ENCODE measurements at places on chromosomes 13 and 19.

GRCh38 chr19:38666663-38667511, 19.4 kb downstream of the ACTN4 start:
- peak; percentile 72 for DNase-seq

GRCh38 chr13:83881917-83882605, at the start of gene SLITRK1:
TSS of gene SLITRK1 (minus strand) at chr13:83882474. CDS start at chr13:83881507, 967 bp downstream.
- DNase-seq: no peak

DNA sequence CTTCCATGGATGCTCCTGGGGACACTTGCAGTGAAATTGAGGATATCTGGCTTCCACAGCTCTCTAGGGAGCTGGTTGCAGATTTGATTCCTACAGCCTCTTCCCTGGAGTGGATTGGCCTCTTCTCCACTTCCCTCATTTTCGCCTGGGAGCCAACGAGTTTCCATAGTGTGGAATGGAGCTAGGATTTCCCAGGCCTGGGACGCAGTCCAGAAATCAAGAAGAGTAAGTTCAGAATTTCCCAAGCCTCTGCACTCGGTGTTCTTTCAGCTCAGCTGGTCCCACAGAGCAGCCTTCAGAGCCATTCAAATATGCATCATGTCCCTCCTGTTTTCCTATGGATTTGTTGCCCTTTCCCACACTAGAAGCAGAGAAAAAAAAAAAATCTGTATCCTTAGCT, 68.2 kb downstream of the RAP2A start:
- DNase-seq: no peak

GRCh38 chr19:27962264-27962663, 1250.7 kb downstream of the UQCRFS1 start:
- no peak for DNase-seq

GRCh38 chr13:78662467-78662866, 3.5 kb upstream of the OBI1 start:
- no peak for DNase-seq

- DNase-seq: peak; percentile 29
These were observed 13.2 kb downstream of the MARCHF2 start for GRCh38 chr19:8426283-8426682.

All from Karpas-422 (cell line).